ENCODE measurements at places on chromosomes 12 and 14.
A peak's percentile ranks its signal among the peaks of the same experiment; 100 is the strongest.

- DNase-seq = peak; percentile 23
These were observed 23.0 kb downstream of the FAM222A start for GRCh38 chr12:109736552-109737108.

- DNase-seq = no peak
These were observed 32.2 kb upstream of the MDM1 start for GRCh38 chr12:68364328-68364727.

- DNase-seq = no peak
These were observed 10.1 kb upstream of the TINF2 start for GRCh38 chr14:24252289-24253124.

DNA sequence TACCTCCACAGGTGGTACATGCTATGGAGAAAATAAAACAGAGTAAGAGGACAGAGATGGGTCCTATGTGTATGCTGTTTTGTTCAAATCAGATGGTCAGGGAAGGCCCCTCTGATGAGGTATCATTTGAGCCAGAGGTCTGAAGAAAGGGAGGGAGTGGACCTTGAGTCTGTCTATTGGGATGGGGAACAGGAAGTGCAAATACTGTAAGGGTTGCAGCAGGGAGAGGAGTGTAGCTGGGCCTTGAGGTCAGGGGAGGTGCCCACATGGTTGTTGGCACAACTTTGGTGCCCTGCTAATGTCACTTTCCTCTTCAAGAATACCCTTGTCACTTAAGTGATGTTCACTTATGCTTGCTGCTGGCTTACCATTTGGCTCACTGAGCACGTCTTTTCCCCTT, 83.3 kb downstream of the PRKCH start:
- DNase-seq = no peak

DNA sequence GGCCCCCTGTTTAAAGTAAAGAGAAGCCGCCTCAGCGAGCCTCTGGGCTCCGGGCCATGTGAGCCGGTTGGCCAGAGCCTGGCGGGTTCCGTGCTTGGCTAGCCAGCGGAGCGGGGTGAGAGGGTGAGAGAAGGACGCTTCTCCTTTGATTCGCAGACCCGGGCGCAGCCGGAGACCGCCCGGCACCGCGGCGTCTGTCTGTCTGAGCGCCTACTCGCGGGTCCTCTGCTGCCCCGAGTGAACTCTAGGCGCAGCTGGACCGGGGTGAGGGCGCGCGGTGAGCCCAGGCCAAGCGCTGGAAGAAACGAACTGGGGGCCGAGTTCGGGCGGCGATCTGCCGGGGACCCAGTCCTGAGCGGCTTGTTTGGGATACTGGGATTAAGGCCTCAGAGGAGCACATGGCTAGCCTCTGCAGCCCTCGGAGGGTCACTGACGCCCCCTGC, 41.4 kb upstream of the TBX5 start:
- no peak for DNase-seq

DNA sequence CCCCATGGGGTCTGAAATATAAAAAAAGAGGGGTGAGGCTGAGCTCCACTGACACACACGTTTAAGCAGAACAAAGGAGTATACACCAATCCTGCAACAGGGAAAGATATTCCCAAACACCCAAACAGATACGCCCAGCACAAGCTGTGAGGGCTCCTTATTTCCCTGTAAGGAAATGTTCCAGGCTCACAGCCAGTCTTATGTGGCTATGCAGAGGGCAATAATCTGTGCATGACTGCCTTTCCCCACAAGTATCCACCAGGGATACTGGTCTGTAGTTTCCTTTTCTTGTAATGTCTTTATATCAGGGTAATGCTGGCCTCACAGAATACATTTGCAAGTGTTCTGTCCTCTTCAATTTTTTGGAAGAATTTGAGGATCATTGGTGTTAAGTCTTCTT, 141.7 kb upstream of the DAAM1 start:
- DNase-seq = no peak

DNA sequence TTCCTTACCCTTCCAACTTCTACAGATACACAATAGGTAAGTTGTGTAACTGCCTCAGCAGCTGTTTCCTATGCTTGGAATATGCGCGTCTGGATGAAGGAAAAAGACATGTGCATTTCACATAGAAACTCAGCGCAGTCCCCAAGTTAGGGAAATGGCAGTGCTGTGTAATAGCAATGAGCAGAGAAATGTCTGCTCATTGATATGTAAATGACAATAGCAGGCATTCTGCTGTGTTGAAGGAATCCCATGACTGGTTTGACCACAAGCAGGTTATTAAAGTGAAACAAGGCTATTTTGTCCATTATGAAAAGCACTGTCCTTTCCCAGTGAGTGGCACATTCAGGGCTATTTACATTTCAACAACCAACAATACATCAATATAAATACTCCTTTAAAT, 106.6 kb downstream of the BTG1 start:
- DNase-seq = no peak

- DNase-seq = no peak
These were observed 131.0 kb upstream of the EEA1 start for GRCh38 chr12:93059925-93060665.

DNA sequence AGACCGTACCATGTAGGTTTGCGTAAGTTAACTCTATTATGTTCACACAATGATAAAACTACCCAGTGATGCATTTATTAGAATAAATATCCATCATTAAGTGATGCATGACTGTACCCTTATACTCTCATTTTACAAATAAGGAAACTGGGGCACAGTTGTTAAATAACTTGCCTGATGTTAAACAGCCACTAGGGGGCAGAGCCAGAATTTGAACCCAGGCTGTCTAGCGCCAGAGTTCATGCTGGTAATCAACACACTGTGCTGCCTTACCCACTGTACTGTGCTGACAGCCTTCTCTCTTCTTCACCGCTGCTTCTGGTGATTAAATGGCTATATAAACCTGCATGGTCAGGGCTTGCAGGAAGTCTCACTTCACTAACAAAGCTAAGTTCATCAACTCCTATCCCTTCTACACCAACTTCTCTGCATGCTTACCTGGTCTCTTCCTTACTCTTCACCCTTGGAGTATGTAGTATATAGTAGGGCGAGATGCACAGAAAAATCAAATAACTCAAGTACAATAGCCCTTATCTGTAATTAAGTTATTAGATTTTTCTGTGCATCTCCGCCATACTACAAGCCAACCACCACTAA, 43.6 kb upstream of the APPL2 start:
- DNase-seq = no peak

- DNase-seq = no peak
These were observed 359.0 kb downstream of the CACNA1C start for GRCh38 chr12:2411616-2412304.

GRCh38 chr14:54188064-54188666, 208.6 kb upstream of the CDKN3 start:
- no peak for DNase-seq

DNA sequence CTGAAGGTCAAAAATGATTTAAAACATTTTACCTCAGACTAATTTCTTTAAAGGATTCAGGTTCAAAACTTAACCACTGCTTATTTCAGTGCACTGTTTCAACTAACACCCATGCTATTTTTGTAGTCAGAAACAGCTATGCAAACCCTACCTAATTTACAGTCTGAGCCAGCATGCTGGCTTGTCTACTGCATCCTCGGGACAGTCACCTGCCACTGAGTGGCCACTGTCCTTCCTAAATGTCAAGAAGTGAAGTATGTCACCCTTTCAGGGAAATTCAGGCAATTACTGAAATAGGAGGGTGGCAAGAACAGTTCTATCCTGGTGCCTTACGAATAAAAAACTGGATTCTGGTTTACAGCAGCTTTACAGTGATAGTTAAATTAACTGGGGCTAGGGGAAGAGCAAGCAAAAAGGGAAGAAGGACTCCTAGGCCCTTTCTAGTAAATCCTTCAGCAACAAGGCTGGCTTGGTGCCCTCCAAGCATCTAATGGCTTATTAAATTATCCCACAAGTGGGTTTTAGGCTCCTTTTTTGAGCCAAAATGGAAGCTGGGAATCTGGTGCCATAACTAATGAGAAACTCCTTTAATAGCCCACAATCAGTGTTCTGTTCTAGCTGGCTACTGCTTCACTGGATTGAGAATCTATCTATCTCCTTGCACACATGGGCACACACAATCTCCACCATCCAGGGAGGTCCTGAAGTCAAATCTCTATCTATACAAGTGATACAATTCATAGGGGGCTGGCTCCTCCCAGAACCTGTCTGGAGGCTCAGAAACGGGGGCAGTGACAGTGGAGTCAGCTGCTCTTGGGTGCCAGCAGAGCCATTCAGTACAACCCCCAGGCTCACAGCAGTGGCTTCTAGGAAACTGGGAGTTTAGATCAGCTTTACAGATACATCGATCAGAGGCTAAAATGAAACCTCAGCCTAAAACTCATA, 43.4 kb downstream of the SH2B3 start:
- no peak for DNase-seq

GRCh38 chr12:49170924-49171323, 18.0 kb downstream of the TUBA1A start:
- DNase-seq = no peak

- no peak for DNase-seq
These were observed 33.2 kb upstream of the PPP2R5C start for GRCh38 chr14:101728367-101728742.

DNA sequence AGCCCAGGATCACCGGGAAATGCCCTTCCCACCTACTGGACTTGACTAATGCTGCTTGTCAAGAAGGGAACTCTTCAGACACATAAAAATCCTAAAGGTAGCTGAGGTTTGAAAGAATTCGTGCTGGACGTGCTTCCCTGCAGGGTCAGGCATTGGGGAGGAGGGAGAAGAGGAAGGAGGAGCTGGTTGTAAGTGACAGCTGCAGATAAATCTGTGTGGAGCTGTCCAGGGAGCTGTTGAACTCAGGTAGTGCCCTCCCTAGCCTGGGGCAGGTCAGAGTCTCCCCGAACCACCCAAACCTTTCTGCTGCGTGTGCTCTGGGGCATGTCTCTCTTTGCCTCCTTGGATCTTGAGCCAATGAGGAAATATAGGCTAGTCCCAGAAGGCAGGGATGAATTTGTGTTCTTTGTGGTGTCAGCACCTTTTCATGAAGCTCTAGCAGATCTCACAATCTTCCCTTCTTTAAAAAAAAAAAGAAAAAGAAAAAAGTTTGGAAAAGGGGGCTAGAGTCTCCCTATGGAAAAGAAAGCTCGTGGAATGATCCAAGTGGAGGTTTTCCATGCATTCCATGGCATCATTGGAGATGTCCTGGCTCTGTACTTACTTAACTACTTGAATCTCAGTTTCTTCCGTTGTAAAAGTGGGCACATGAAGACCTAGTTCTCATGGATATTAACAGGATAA, 23.6 kb upstream of the FOS start:
- no peak for DNase-seq

DNA sequence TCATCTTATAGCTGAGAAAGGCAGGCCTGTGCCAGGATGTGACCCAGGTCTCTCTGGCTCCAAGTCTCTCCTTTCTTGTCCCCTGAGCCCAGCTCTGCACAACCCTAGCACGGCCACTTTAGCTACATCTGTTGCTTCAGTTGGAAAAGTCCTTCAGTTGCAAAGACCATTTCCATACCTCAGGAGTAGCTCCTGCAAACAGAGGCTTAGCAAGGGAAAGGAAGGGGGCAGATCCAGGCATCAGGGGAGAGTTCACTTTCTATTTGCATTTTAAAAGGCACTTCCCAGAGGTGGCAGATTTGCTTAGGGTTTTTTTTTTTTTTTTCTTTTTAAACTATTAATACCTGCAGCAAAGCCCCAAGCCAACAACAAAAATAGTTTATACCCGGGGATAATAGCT, 3.0 kb upstream of the PITPNM2 start:
- no peak for DNase-seq

DNA sequence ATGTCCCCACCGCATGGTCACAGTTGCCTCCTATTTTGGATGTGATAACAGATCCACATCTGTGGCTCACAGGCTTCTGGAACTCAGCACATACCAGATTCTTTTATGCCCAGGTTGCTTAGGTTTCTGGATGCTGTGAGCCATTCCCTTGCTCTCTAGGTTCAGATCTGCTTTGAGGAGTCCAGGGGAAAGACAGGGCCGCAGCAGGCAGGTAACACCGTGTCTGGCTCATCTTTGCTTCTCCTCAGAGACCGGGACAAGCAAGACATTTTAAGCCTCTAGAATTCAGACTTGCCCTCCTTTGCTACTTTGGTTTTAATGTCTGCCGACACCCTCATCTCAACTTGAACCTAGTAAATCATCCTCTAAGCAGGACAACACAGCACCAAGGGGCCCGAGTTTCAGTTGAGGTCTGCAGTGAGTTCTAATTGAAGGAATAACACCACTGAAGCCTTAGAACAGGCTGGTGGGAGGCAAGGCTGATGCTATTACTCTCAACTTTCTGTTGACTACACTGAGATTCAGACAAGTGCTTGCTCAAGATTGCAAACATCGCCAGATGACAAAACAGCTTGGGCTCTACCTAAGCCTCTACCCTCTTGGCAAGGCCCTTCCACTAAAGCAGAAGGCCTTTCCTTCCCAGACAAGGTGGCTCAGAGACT, 55.3 kb downstream of the MDM2 start:
- DNase-seq = no peak

DNA sequence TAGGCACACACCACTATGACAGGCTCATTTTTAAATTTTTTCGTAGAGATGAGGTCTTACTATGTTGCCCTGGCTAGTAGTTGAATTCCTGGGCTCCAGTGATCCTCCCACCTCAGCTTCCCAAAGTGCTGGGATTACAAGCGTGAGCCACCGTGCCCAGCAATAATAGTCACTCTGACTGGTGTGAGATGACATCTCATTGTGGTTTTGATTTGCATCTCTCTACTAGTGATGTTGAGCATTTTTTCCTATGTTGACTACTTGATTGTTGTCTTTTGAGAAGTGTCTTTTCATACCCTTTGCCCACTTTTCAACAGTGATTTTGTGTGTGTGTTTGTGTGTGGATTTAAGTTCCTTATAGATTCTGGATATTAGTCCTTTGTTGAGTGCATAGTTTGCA, 26.3 kb downstream of the ATP2A2 start:
- no peak for DNase-seq

GRCh38 chr14:57660208-57660607, 166.6 kb upstream of the CCDC198 start:
- DNase-seq = no peak

DNA sequence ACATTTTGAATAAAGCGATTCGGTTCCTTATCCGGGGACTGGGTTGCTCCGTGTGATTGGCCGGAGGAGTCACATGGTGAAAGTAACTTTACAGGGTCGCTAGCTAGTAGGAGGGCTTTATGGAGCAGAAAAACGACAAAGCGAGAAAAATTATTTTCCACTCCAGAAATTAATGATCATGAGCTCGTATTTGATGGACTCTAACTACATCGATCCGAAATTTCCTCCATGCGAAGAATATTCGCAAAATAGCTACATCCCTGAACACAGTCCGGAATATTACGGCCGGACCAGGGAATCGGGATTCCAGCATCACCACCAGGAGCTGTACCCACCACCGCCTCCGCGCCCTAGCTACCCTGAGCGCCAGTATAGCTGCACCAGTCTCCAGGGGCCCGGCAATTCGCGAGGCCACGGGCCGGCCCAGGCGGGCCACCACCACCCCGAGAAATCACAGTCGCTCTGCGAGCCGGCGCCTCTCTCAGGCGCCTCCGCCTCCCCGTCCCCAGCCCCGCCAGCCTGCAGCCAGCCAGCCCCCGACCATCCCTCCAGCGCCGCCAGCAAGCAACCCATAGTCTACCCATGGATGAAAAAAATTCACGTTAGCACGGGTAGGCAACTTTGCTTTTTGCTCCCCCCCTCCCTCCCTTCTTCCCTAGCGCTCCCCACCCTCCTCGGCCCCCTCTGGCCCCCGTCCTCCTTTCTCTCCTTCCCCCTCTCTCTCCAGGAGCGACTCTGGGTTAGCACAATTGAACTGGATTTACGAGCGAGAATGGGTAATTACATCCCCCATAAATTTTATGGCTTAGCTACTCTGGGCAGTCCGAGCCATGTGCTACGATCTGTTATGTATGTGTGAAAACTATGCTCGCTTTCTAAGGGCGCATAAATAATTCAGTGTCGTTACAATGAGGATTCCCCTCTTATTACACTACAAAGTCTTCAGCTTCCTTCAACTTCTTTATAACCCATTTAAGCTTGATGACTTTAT, at the start of gene HOXC4:
HOXC4 (plus strand) TSS at position 85 of the 991 bp plus-strand sequence; CDS start at position 173, 88 bp downstream.
- no peak for DNase-seq

Data from skeletal muscle cell (primary cell).